ENCODE measurements at places on chromosomes 3 and 15. TPM values are rescaled to one million over a fixed set of nuclear protein-coding genes. Genes with fewer than 3 reads are reported as not detected.
A peak's percentile ranks its signal among the peaks of the same experiment; 100 is the strongest.

ZNF80 gene
- total RNA-seq, result not detected

WNT5A gene
- 66.2 TPM for total RNA-seq

RASGRP1 gene
- 0.50 TPM for total RNA-seq

B3GNT5 gene
- 15.1 TPM for total RNA-seq

BFSP2 gene
- total RNA-seq, result not detected

- H3K27me3 ChIP-seq, result no peaks in the 10 kb centered on the region
- H3K4me1 ChIP-seq, result no peaks in the 10 kb centered on the region
- no peaks in the 10 kb centered on the region for H3K36me3 ChIP-seq
- DNase-seq, result no peak
- no peak overlapping the region for H3K27ac ChIP-seq
- no peak overlapping the region for H3K4me3 ChIP-seq
These were observed 119.9 kb upstream of the GAP43 start for GRCh38 chr3:115503394-115503793.

GRCh38 chr3:13518516-13518953, 30.4 kb upstream of the FBLN2 start:
- no peak overlapping the region for H3K4me3 ChIP-seq
- no peak for DNase-seq
- no peaks in the 10 kb centered on the region for H3K36me3 ChIP-seq
- H3K4me1 ChIP-seq, result peaks cover 3% of the 10 kb centered on the region
- no peak overlapping the region for H3K27ac ChIP-seq

GRCh38 chr15:69757186-69757585, 304.6 kb downstream of the RPLP1 start:
- peaks cover 47% of the 10 kb centered on the region for H3K4me1 ChIP-seq
- no peak overlapping the region for H3K4me3 ChIP-seq
- DNase-seq, result peak; percentile 34
- no peaks in the 10 kb centered on the region for H3K27me3 ChIP-seq
- H3K36me3 ChIP-seq, result no peaks in the 10 kb centered on the region
- H3K27ac ChIP-seq, result no peak overlapping the region

GRCh38 chr3:155026999-155027591, 53.0 kb upstream of the MME start:
- H3K27me3 ChIP-seq, result no peaks in the 10 kb centered on the region
- H3K4me3 ChIP-seq, result no peak overlapping the region
- H3K27ac ChIP-seq, result no peak overlapping the region
- DNase-seq, result peak; percentile 48
- H3K36me3 ChIP-seq, result no peaks in the 10 kb centered on the region
- H3K4me1 ChIP-seq, result no peaks in the 10 kb centered on the region

DNA sequence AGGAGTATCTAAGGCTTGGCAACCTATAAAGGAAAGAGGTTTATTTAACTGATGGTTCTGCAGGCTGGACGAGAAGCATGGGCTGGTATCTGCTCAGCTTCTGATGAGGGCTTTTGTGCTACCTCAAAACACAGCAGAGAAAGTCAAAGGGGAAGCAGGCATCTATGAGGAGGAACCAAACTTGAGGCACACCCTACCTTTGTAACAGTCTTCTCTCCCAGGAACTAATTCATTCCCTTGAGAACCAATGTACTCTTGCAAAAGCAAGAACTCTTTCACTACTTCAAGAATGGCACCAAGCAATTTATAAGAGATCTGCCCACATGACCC, 109.0 kb downstream of the CGGBP1 start:
- no peaks in the 10 kb centered on the region for H3K27me3 ChIP-seq
- H3K27ac ChIP-seq, result no peak overlapping the region
- no peaks in the 10 kb centered on the region for H3K36me3 ChIP-seq
- no peak overlapping the region for H3K4me3 ChIP-seq
- H3K4me1 ChIP-seq, result no peaks in the 10 kb centered on the region
- no peak for DNase-seq

DNA sequence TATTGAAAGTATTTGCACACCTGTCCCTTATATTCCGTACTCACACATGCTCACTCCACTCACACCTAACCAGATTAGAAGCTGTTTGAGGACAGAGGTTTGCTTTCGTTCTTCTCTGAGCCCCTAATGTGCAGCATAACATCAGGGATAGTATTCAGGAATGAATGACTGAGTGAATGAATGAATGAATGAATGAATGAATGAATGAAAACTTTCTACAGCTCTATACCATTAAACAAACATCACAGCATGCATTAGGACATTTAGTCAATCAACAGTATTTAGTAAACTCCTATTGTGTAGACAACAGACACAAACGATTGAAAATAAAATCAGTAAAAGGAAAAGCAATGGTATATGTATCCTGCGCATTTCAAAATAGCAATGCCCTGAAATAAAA, 212.7 kb downstream of the SHQ1 start:
- H3K27ac ChIP-seq, result no peak overlapping the region
- DNase-seq, result no peak
- no peaks in the 10 kb centered on the region for H3K4me1 ChIP-seq
- no peak overlapping the region for H3K4me3 ChIP-seq

GRCh38 chr3:64995857-64996551, 308.2 kb upstream of the ADAMTS9 start:
- H3K27me3 ChIP-seq, result no peaks in the 10 kb centered on the region
- H3K4me1 ChIP-seq, result no peaks in the 10 kb centered on the region
- peak; percentile 68 for DNase-seq
- no peak overlapping the region for H3K4me3 ChIP-seq
- H3K27ac ChIP-seq, result no peak overlapping the region

GRCh38 chr3:127342735-127343134, 54.9 kb upstream of the PRR20G start:
- no peak overlapping the region for H3K27ac ChIP-seq
- DNase-seq, result no peak
- peaks cover 3% of the 10 kb centered on the region for H3K27me3 ChIP-seq
- H3K36me3 ChIP-seq, result no peaks in the 10 kb centered on the region
- H3K4me1 ChIP-seq, result no peaks in the 10 kb centered on the region
- H3K4me3 ChIP-seq, result no peak overlapping the region

DNA sequence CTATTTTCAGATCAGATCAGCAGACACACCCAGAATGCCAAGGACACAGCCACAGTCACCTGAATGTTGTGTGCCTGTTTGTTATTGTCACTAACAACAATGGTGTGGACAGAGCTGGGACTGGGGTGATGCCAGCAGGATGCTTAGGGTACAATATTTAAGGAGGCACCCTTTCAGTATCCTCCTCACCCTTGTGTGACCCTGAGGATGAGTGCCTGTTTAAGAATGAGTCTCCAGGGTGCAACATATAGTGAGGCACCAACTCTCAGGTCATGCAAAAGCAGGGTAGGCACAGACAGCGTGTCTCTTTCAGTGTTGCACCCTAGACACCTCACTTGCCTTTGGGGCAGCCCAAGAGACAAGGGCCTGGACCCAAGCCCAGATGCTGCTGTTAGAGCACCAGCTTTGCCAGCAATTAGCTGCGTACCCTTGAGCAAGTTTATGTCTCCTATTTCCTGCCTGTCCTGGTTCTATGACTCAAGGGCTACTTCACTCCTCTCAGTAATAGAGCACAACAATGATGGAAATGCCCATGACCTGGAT, 122.6 kb downstream of the AQP9 start:
- DNase-seq, result peak; percentile 6
- H3K27ac ChIP-seq, result no peak overlapping the region
- H3K36me3 ChIP-seq, result no peaks in the 10 kb centered on the region
- no peaks in the 10 kb centered on the region for H3K27me3 ChIP-seq
- no peak overlapping the region for H3K4me3 ChIP-seq
- no peaks in the 10 kb centered on the region for H3K4me1 ChIP-seq

DNA sequence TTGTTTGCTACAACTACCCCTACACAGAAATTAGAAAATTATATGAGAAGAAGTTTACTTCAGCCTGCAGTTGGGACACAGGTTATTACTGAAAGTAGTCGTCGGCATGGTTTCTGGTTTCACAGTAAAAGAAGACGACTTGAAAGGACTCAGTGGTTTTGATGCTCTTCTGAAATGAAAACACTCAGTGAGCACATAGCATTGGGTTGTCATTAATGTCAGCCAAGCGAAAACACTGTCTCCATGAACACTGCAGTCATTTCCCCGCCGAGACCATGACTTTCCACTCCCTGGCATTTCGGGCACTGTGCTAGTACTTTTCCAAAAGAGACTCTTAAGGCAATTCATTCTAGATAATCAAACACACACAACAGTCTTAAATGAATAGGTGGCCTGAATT, 69.2 kb upstream of the ICE2 start:
- no peak overlapping the region for H3K4me3 ChIP-seq
- no peak for DNase-seq
- no peaks in the 10 kb centered on the region for H3K4me1 ChIP-seq

- H3K27ac ChIP-seq, result no peak overlapping the region
- H3K27me3 ChIP-seq, result no peaks in the 10 kb centered on the region
- H3K4me3 ChIP-seq, result no peak overlapping the region
- no peaks in the 10 kb centered on the region for H3K36me3 ChIP-seq
These were observed 29.9 kb downstream of the CLDN11 start for GRCh38 chr3:170448584-170448983.

- no peak for DNase-seq
- no peaks in the 10 kb centered on the region for H3K4me1 ChIP-seq
- H3K27me3 ChIP-seq, result peaks cover 12% of the 10 kb centered on the region
- H3K36me3 ChIP-seq, result no peaks in the 10 kb centered on the region
- no peak overlapping the region for H3K27ac ChIP-seq
- no peak overlapping the region for H3K4me3 ChIP-seq
These were observed 6.8 kb downstream of the PCSK6 start for GRCh38 chr15:101482526-101483371.

- H3K36me3 ChIP-seq, result no peaks in the 10 kb centered on the region
- H3K4me3 ChIP-seq, result no peak overlapping the region
- DNase-seq, result no peak
- H3K4me1 ChIP-seq, result peaks cover 8% of the 10 kb centered on the region
- H3K27me3 ChIP-seq, result peaks cover 12% of the 10 kb centered on the region
These were observed 40.8 kb downstream of the SRGAP3 start for GRCh38 chr3:9208605-9209152.

DNA sequence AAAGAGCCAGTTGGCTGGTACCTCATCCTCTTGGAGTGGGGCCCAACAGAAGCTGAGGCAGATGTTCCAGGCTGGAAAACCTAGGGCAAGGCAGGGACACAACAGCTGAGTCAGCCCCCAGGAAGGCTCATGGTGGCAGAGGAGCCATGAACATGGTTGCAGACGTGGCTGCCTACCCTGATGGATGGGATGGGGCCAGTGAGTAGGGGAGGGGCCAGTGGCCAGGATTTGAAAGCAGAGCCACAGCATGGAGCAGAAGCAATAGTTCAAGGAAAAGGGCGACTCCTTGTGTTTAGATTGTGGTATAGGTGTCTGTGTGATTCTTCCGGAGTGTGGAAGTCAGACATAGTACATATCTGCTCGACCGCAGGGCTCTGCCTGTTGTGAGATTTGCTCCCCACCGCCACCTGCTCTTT, 24.2 kb downstream of the PXYLP1 start:
- H3K4me3 ChIP-seq, result no peak overlapping the region
- H3K27me3 ChIP-seq, result no peaks in the 10 kb centered on the region
- H3K4me1 ChIP-seq, result no peaks in the 10 kb centered on the region
- H3K27ac ChIP-seq, result no peak overlapping the region
- no peak for DNase-seq
- H3K36me3 ChIP-seq, result no peaks in the 10 kb centered on the region

- no peak overlapping the region for H3K27ac ChIP-seq
- peaks cover 3% of the 10 kb centered on the region for H3K4me1 ChIP-seq
- DNase-seq, result no peak
- no peak overlapping the region for H3K4me3 ChIP-seq
- no peaks in the 10 kb centered on the region for H3K36me3 ChIP-seq
These were observed 83.5 kb upstream of the LIPC start for GRCh38 chr15:58348095-58348812.

GRCh38 chr3:184796551-184796950, 15.4 kb upstream of the VPS8 start:
- H3K4me3 ChIP-seq, result no peak overlapping the region
- no peak for DNase-seq
- H3K27ac ChIP-seq, result no peak overlapping the region
- peaks cover 19% of the 10 kb centered on the region for H3K27me3 ChIP-seq

DNA sequence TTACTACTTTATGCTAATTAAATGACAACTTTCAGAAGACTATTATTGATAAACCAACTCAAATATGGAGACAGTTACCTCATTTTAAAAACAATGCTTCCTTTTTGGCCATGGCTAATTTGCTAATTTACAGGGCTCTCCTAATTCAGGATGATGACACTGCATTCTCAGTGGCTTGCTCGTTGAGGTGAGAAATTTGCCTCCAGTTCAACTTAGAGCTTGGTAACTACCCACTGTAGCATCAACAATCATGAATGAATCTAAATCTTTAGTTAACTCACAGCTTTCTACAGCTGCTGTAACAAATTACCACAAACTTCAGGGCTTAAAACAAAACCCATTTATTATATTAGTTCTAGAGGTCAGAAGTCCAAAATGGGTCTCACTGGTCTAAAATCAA, 14.0 kb downstream of the PBRM1 start:
- H3K27ac ChIP-seq, result peak overlapping the region; percentile 93
- H3K36me3 ChIP-seq, result peaks cover 17% of the 10 kb centered on the region

- H3K27ac ChIP-seq, result no peak overlapping the region
- DNase-seq, result no peak
- H3K27me3 ChIP-seq, result no peaks in the 10 kb centered on the region
These were observed 961.0 kb upstream of the CFAP20DC start for GRCh38 chr3:60010781-60011180.

DNA sequence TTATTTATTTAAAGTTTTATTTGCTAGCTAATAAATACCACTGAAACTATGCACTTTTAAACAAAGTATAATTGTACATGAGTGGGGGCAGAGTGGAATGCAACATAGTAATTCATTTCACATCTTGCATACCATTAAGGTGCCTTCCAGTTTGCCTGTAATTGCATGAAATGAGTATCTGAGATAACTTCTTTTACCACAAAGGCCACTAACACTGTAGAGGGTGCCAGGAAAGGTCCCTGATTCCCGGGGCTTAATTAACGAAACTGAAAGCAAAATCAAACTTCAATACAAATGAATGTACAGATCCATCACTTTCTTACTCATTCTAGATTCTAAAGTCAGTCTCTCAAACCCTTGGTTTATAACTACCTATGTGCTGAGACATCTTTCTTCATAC, 2.1 kb downstream of the CD47 start:
- H3K36me3 ChIP-seq, result peaks cover 3% of the 10 kb centered on the region
- H3K27ac ChIP-seq, result no peak overlapping the region
- H3K27me3 ChIP-seq, result peaks cover 2% of the 10 kb centered on the region
- peak overlapping the region; percentile 38 for H3K4me3 ChIP-seq
- DNase-seq, result peak; percentile 51

- H3K4me3 ChIP-seq, result no peak overlapping the region
- peaks cover 6% of the 10 kb centered on the region for H3K27me3 ChIP-seq
- H3K27ac ChIP-seq, result no peak overlapping the region
- H3K36me3 ChIP-seq, result no peaks in the 10 kb centered on the region
These were observed 8.7 kb upstream of the GPD1L start for GRCh38 chr3:32097768-32098167.

- peaks cover 8% of the 10 kb centered on the region for H3K27me3 ChIP-seq
- H3K27ac ChIP-seq, result no peak overlapping the region
- peaks cover under 1% of the 10 kb centered on the region for H3K4me1 ChIP-seq
These were observed 232.0 kb upstream of the IGF1R start for GRCh38 chr15:98416222-98416855.

DNA sequence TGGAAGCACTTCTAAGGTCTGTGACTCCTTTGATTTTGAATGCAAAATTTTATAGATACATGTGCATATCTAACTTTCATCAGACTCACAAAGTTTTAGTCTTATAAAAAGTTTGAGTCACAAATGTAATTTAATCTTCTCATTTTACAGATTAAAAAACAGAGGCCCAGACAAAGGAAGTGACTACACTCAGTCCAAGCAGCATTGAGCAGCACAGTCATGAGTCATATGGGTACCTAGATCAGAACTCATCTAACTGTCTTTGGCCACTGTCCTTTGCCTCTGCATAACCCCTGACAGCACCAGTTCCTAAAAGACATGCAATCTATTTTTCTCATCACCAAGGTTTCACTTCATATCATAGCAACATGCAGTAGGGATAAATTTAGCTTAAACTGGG, 210.7 kb upstream of the KCNH8 start:
- H3K4me3 ChIP-seq, result no peak overlapping the region
- H3K27ac ChIP-seq, result no peak overlapping the region
- no peaks in the 10 kb centered on the region for H3K27me3 ChIP-seq
- H3K4me1 ChIP-seq, result no peaks in the 10 kb centered on the region
- no peak for DNase-seq
